ENCODE measurements at places on chromosomes 12 and 14. TPM values are rescaled to one million over a fixed set of nuclear protein-coding genes. Genes with fewer than 3 reads are reported as not detected.

PTGER2 gene
- total RNA-seq: 9.6 TPM

GRCh38 chr12:65665817-65666216 is 158.5 kb upstream of the HMGA2 start:
- DNase-seq: no peak

GRCh38 chr12:87813476-87814234 is 215.5 kb downstream of the C12orf50 start:
- DNase-seq: no peak

PDZRN4 gene
- not detected for total RNA-seq

DNA sequence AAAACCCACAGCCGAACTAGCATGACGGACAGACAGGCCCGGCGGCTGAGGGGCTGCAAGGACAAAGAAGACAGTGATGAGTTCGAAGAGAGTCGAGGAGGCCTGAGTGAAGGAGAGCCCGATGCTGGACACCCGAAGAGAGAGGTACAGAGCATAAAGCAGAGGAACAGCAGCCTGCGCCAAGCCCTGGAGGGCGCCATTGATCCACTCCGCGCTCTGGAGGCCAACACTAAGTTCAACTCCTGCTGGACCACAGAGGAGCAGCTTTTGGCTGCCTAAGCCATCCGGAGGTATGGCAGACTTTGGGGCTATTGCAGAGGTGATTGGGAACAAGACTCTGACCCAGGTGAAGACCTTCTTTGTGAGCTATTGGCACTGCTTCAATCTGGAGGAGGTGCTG is 7.8 kb upstream of the PLXNC1 start:
- DNase-seq: peak; percentile 58

PRKD1 gene
- not detected for total RNA-seq

- DNase-seq: no peak
Measured at GRCh38 chr12:15591811-15592210, 197.4 kb downstream of the EPS8 start.

GRCh38 chr14:22047115-22047514 is 373.5 kb upstream of the OR4E1 start:
- peak; percentile 32 for DNase-seq

GRCh38 chr12:19205120-19205519 is 75.6 kb downstream of the PLEKHA5 start:
- DNase-seq: no peak

DNA sequence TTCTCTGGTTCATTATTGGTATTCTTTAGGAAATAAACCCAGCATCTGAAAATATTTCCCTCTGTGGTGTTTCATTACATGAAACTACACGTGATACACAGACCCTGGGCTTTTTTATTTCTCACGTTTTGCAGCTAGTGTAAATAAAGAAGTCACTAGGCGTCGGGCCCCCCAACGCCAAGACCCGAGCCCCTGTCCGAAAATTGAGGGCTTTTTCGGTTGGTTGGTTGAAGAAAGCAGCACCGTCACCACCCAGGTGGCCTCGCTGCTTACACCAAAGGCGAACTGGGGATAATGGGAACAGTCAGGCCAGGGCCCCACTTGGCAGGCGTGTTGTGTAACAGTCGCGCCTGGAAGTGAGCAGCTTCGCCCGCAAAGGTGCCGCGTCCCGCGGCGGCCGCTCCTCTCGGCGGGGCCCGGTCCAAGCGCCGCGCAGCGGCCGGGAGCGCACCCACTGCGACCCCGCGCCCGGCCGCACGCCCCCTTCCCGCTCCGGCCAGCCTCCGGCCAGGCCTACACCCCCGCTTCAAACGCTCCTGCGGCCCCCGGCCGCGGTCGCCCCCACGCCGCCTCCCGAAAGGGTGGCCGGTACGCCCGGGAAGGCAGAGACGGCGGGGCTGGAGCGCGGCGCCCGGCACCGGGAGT is 1.2 kb downstream of the DUSP16 start:
- DNase-seq: peak; percentile 38

SCFD1 gene
- 64.0 TPM for total RNA-seq

- no peak for DNase-seq
Measured at GRCh38 chr14:83085136-83085535, 1551.5 kb upstream of the SEL1L start.

DNA sequence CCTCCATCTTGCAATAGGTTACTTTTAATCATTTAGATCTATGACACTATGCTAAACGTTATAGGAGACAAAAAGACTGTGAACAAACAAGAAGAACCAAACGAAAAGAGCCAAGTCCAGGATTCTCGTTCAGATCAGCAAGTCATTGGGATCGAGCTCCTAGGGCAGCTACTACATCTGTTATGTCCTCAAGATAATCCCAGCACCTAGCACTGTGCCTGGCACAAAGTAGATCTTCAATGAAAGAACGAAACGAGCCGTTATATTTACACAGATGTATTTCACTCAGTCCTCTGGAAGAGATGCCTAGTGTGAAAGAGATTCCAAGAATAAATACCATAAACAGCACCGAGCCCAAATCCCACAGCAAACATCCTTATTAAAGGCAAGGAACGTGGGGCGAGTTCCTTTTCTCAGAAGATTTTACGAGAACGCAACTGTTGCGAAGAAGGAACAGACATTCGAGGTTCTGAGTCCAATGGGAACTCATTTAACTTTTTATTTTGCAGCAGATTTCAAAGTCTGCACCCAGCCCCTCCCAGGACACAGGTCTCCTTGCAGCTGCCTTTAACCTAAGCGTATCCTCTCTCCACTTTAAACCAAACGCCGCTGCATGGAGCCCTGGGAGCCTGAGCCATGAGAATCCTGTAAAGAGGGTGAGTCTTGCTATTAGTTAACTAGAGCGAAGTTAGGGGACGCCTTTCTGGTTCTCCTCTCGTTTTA is 544 bp upstream of the TDP1 start:
- no peak for DNase-seq

- DNase-seq: peak; percentile 50
Measured at GRCh38 chr14:101235335-101236103, 325.8 kb upstream of the DIO3 start.

GPR135 gene
- 1.1 TPM for total RNA-seq

DCAF4 gene
- total RNA-seq: 16.6 TPM

DNA sequence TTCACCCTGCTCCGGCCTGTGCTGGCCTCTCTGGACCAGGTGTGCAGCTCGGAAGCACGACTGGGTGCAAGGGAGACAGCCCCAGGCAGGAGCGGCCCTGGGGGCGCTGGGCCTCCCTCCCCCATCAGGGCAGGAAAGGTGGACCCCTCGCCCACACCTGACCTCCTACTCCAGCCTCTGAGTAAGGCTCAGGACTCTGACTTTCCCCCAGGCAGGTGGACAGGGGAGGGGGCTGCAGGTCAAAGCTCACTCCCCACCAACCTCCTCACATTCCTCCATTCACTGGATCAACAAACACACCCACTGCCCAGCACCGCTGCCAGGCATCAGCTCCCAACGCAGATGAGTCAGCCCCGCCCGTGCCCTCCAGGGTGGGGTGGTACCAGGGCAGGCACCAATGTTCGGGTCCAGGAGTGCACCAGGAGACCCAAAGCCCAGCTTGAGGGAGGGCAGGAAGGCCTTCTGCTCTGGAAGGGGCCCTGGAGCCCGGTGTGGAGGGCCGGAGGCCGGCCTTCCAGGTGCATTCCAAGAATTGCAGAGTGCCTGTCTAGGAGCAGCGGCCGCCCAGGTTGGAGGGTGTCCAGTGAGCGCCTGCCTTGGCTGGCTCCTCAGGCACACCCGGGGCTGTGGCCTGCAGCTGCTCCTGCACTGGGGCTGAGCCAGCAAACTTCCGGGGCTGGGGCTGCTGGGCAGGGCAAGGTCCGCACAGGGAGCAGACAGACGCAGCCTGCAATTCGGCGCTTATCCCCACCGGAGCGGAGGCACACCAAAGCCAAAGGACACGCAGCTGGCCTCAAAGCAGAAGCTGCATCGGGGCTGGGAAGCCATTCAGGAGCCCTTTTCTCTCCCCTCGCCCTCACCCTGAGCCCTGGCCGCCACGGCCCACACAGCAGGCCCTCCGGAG is 1.6 kb upstream of the INF2 start:
- no peak for DNase-seq

Data from activated T-cell treated with anti-CD3 and anti-CD28 coated beads, Interleukin-2, amount 50 U/mL, for 72 hours (primary cell).